T-helper 17 cell (primary cell): ENCODE measurements at places on chromosomes 7 and 10.

- DNase-seq, result no peak
Measured at GRCh38 chr10:548238-548901, 141.1 kb downstream of the DIP2C start.

DNA sequence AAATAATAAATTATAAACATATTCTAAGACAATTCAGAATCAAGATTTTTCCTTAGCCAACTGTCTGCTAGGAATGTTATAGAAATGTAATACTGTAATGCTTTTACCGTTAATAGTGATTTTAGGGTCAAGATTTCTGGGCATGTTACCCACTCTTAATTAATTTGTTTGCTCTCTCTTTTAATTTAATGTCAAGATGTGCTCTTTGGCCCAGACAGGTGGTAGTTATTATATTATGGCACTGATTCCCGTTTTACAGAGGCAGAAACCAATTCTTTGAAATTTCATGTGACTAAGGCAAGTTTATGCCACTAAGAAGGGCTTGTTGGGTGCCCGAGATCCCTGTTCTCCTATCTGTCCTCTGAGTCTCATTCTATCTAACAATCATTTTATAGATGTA is 959 bp upstream of the FAM107B start:
- no peak for DNase-seq

- DNase-seq, result no peak
Measured at GRCh38 chr7:6338551-6339274, 66.3 kb upstream of the CYTH3 start.

DNA sequence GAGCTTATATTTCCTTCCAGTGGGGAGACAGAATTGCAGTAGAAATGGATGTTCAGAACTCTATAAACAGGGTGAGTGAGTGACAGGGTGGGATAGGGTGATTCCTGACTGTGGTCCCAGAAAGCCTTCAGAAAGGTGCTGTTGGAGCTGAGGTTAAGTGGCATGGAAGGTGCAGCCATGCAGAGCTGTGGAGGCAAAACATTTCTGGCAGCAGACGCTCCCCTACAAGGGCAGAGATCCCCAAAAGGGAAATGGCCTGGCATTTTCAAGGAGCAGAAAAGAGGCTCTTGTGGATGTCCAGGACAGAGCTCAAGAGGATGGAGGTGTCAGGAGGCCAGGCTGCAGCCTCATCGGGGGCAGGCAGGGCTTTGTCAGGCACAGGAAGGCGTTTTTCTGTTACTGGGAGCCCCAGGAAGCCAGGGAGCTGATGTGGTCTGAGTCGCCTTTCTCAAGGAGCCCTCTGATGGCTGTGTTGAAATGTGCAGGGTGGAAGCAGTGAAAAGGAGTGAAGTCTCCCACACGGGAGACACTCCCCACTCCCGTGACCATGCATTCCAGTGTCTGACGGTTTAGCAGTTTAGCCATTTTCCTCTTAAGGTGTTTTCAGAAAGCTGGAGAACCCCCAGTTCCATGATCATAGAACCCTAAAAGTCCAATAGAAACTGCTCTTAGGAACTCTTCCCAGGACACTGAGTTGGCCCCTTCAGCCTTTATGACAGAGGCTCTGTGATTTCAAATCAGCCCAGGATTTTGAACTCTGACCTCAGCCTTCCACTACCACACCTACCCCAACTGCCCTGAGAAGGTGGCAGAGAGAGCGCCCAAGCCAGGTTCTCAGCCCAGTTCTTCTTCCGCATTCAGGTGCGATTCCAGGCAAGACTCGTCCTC is 96.2 kb downstream of the C10orf105 start:
- no peak for DNase-seq
